ENCODE measurements at places on chromosomes 13 and 19.

GRCh38 chr13:34405410-34406181 is 536.5 kb upstream of the NBEA start:
- DNase-seq, result no peak

GRCh38 chr13:110374431-110375370 is 67.6 kb downstream of the COL4A2 start:
- no peak for DNase-seq

- no peak for DNase-seq
These were observed 87.8 kb upstream of the C1QTNF9B start for GRCh38 chr13:23985060-23985459.

DNA sequence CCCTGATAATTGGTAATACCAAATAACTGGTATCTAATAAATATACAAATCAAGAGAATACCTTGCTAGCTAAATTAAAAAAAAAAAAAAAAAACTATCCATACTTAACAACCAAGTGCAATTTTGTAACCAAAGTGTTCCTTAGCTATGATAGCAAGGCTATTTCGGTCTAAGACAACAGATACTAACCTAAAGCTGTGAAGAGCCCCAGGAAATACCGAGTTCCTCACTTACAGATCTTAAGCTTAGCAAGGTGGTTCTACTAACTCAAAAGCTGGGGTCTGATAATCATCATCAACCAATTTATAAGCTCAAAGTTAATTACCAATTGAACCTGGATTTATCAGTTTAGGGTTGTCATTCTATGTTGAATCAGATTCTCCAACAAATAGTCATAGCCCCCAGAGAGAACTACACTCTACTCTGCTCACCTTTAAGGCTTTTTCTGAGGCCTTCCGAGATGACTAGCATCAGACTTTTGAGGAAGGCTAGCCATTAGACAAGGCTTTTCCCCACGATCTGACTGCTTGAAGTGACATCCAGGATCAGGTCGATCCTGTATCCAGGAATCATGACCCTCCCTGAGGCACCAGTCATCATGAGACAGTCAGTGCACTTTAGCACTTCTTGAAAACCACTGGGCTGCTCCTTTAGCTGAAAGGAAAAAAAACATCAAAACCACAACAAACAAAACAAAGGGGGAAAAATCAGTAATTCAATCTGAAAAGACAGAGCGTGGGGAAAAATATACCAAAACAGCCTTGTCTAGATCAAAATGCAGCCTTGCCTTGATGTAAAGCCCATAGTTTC is 31.9 kb downstream of the INTS6 start:
- no peak for DNase-seq

- DNase-seq, result no peak
These were observed 504 bp upstream of the VWA8 start for GRCh38 chr13:41961466-41961760.

- DNase-seq, result no peak
These were observed 912 bp downstream of the GRK1 start for GRCh38 chr13:113667771-113668490.

- no peak for DNase-seq
These were observed 5.1 kb upstream of the RETN start for GRCh38 chr19:7663706-7664105.

- no peak for DNase-seq
These were observed at the start of gene FAM187B for GRCh38 chr19:35228177-35228930. Gene FAM187B (minus strand): TSS chr19:35228739. CDS start chr19:35228680, 59 bp downstream.

DNA sequence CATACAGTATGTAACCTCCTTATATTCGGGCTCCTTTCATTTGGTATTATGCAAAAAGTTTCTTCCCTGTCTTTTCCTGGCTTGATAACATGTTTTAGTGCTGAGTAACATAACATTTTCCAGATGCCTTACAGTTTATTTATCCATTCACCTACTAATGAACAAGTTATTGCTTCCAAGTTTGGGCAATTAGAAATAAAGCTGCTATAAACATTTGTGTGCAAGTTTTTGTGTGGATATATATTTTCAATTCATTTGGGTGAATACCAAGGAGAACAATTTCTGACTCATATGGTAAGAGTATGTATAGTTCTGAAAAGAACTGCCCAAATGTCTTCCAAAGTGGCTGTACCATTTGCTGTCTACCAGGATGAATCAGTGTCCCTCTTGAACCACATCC is 360.9 kb downstream of the PCDH17 start:
- DNase-seq, result no peak

- DNase-seq, result no peak
These were observed 10.0 kb upstream of the INSR start for GRCh38 chr19:7304200-7304599.

DNA sequence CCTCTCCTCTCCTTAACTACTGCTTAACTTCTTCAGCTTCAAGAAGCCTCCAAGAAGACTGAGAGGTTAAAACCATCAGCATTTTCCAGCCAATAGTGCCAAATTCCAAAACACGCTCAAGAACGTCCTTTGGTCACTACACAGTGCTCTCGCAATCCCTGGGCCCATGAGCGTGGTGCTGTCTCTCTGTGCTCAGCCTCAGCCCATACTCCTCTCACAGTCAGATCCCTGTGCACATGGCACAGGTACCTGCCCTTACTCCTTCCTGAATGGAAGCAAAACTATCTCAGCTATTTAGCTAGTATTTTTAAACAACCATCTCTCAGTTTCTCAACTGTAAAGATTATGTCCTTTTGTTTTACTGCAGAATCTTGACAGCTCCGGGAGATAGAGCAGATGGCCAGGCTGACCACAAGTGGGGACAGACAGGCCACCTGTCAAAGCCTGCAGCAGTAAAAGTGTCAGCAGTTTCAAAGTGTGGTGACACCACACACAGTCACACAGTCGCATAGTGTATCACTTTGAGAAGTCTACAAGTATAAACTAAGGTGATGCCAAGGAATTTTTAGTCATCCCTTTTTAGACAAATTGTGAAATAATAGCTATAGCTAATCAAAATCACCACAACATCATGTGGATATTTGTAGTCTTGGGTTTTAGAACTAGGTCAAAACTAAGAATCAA is 35.7 kb downstream of the DZIP1 start:
- DNase-seq, result no peak

GRCh38 chr13:53237696-53238095 is 209.1 kb downstream of the OLFM4 start:
- DNase-seq, result no peak

DNA sequence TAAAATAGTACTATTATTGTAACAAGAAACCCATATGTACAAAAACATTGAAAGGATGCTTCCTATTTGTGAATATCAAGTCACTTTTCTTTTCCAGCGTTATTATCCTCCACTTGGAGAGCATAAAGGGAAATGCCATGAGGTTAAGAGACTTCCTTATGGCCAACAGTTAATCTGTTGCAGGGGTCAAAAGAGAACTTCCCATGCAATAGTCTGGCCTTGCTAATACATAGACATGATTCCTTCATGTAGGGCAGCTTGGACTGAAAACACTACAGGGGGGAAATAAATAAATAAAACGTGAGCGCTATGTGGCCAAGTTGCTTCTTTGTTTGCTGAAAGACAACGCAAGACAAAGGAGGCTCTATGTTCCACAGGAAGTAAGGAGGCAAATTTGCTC is 269.1 kb upstream of the EDNRB start:
- no peak for DNase-seq

DNA sequence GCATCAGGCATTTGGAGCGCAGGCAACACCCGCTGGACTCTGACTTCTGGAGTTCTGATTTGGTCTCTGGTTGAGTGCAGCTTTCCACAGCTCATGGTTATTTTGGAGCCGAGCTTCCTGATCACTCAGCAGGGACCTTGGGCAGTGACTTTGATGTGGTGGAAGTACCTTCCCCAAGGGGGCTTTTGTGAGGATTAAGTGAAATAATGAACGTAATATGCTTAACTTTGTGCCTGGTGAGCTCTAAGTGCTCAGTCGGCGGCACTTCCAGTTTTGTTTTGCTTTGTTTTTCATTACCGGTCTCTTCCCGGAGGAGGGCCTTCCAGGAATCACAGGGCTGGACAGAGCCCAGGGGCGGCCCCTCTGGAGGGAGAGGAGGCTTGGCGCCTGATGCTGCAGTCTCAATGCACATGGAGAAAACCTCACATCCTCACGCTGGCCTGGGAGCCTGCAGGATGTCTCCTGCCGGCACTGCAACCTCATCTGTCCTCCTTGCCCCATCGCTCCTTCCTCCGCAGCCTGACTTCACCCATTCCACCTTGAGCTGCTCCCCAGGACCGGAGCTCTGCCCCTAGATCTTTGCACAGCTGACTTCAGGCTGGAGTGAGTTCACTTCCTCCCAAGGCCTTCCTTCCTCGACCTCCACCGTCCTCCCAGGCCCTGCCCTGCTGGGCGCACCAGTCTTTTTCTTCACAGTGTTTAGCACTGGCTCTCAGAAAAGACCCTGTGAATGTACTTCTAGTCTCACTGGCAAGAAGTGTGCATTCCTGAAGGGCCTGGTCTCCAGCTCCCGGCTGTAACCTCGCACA is 1.5 kb downstream of the PLEKHF1 start:
- no peak for DNase-seq

GRCh38 chr19:16206046-16206605 is 8.4 kb downstream of the AP1M1 start:
- DNase-seq, result no peak

DNA sequence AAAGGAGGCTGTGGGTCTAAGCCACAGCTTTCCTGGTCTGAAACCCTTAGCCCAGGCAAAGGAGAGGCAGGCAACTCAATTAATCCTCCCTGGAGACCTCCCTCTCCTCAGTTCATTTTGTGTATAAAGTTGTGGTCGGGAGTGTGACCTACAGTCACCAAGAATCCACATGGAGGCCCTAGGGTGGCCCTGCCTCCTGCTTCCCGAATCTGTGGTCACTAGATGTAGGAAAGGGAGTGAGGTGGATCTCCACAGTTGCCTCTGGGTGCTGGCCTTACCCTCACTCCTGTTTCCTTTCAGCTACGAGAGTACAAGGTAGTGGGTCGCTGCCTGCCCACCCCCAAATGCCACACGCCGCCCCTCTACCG is 1.3 kb downstream of the RPL18A start:
- DNase-seq, result no peak

DNA sequence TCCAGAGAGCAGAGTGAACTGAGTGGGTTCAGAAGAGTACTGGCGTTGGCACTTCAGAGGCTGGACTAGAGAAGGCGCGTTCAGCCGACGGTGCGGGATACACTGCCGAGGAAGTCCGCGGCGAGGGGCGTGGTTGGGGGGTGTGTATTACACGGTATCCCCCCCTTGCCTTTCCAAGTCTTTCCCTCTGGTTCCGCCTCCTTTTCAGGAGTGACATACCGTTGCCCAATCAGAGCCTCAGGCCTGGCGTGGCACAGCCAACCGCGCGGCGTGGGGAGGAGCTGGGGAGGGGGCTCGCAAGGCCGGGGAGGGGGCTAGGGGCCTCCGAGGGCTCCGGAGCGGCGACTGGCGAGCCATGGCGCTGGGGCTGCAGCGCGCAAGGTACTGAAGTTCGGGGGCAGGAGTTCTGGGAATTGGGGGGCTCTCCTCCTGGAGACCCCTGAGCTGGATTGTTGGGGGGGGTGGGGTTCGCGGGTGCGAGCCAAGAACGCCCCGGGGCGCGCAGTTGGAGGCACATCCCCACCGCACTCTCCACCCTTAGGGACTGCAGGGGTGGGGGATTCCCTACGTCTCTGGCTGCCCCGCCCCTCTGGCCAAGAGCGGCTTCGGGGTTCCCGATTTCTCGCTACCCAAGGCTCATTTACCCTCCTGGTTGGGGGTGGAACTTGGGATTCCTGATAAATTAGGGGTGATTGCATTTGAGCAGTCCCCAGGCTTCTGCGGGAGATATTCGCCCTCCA is at the start of gene HIF3A:
Gene HIF3A, plus strand, starts transcription at position 321 of the 740 bp plus-strand sequence. Its CDS starts 35 bp downstream, at position 356.
- no peak for DNase-seq

DNA sequence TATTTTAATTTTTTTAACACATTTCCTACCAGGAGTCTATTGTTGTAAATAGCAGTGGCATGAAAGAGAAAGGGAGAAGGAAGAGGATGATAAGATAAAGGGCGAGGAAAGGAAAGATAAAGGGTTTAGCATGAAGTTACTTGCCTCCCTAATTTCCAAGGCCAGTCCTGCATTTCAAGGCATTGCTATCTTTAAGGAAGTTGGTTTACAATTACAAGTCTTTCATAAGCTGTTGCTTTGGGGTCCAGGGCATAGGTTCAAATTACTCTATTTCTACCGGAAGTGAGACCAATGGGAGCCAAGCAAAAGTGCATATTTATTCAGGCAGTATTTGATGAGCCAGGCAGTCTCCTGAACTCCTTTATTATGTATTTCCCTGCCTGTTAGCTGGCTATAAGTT is 27.7 kb upstream of the UBL3 start:
- DNase-seq, result no peak

- no peak for DNase-seq
These were observed 955.9 kb downstream of the SLITRK5 start for GRCh38 chr13:88627071-88627470.

- DNase-seq, result no peak
These were observed 639.0 kb upstream of the KLHL1 start for GRCh38 chr13:70747262-70747661.

DNA sequence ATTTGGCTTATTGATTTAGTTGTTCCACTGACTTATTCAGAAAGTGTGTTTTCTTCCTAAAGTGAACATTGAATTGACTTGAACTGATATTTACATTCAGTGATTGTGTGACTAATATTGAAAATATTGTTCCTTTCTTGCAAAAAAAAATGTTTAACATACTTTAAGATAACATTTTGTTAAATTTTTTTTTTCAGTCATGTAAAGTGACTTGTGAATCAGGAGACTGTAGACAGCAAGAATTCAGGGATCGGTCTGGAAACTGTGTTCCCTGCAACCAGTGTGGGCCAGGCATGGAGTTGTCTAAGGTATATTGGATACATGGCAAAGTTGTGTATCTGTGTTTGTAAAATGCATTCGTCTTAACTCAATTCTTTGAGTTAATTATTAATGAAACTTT is 22.9 kb downstream of the TNFRSF19 start:
- DNase-seq, result no peak

GRCh38 chr19:46372901-46373490 is 26.1 kb downstream of the PPP5C start:
- no peak for DNase-seq

DNA sequence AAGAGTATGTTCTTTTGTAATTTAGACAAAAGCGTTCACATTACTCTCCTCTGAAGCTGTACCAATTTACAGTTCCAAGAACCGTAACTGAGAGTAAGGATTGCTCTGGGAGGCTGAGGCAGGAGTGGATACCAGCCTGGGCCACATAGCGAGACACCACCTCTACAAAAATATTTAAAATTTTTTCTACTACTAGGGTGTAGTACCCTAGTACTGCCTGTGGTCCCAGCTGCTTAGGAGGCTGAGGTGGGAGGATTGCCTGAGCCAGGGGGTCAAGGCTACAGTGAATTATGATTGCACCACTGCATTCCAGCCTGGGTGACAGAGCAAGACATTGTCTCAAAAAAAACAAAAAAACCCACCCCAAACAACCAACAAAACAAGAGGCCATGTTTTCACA is 12.1 kb upstream of the CYP2A6 start:
- DNase-seq, result no peak

Data from activated T-cell treated with anti-CD3 and anti-CD28 coated beads, Interleukin-2, amount 50 U/mL, for 4 hours (primary cell).